Spleen (tissue), 13 donors: ENCODE measurements at places on chromosomes 13 and 19.

GRCh38 chr13:40485611-40486517 lies 180.6 kb downstream of the FOXO1 start:
- no peak for DNase-seq
- H3K4me1 ChIP-seq = peaks cover 5% of the 10 kb centered on the region
- no peaks in the 10 kb centered on the region for H3K27me3 ChIP-seq
- H3K36me3 ChIP-seq = no peaks in the 10 kb centered on the region
- peak overlapping the region; percentile 7 for H3K27ac ChIP-seq

GRCh38 chr19:35882114-35882832 lies 13.9 kb downstream of the APLP1 start:
- H3K36me3 ChIP-seq = peaks cover 4% of the 10 kb centered on the region
- H3K4me1 ChIP-seq = no peaks in the 10 kb centered on the region
- no peak overlapping the region for H3K27ac ChIP-seq
- no peak overlapping the region for H3K4me3 ChIP-seq
- DNase-seq = no peak

- no peaks in the 10 kb centered on the region for H3K4me1 ChIP-seq
- no peaks in the 10 kb centered on the region for H3K27me3 ChIP-seq
- no peak overlapping the region for H3K27ac ChIP-seq
- no peak for DNase-seq
- H3K36me3 ChIP-seq = no peaks in the 10 kb centered on the region
- H3K4me3 ChIP-seq = no peak overlapping the region
Measured at GRCh38 chr13:20430296-20430695, 95.4 kb downstream of the CRYL1 start.

DNA sequence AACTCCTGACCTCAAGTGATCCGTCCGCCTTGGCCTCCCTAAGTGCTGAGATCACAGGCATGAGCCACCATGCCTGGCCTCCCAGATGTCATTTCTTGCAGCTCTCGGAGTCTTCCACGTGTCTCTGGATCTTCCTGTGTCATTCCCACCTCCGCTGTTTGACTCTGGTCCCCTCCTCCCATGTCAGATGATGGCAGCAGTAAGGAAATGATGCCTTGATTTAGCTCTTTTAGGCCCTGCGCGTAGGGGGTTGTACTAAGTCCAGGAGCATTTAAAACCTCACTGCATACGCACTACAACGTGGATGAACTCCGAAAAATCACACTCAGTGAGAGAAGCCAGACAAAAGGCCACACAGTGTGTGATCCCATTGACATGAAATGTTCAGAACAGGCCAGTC lies 113.1 kb downstream of the GNG7 start:
- H3K27ac ChIP-seq = no peak overlapping the region
- H3K4me3 ChIP-seq = no peak overlapping the region
- H3K4me1 ChIP-seq = peaks cover 7% of the 10 kb centered on the region
- H3K27me3 ChIP-seq = no peaks in the 10 kb centered on the region
- peak; percentile 8 for DNase-seq

GRCh38 chr13:75687150-75687763 lies 51.1 kb downstream of the LMO7 start:
- no peak overlapping the region for H3K4me3 ChIP-seq
- H3K27me3 ChIP-seq = no peaks in the 10 kb centered on the region
- no peaks in the 10 kb centered on the region for H3K4me1 ChIP-seq
- H3K27ac ChIP-seq = no peak overlapping the region
- no peaks in the 10 kb centered on the region for H3K36me3 ChIP-seq

DNA sequence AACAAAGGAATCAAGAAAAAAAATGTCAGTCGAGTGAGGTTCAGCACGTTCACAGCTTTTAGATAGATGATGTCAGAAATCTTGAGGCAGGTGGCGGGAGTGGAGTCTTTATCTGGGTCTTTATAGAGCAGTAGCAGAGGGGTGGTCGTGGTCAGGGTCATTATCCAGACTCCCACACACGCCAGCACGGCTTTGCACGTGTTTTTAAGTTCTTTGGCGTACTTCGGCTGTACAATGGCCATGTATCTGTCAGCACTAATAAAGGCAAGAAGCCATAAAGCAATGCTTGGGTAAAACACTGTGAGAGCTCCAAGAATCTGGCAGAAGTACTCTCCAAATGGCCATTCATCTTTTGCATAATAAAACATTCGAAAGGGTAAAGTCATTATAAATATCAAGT lies 2.9 kb downstream of the GPR18 start:
- no peak for DNase-seq
- peaks cover 47% of the 10 kb centered on the region for H3K4me1 ChIP-seq
- no peaks in the 10 kb centered on the region for H3K27me3 ChIP-seq
- peaks cover 23% of the 10 kb centered on the region for H3K36me3 ChIP-seq
- H3K27ac ChIP-seq = peak overlapping the region; percentile 92

- DNase-seq = no peak
- H3K36me3 ChIP-seq = peaks cover 88% of the 10 kb centered on the region
- H3K4me3 ChIP-seq = no peak overlapping the region
- no peaks in the 10 kb centered on the region for H3K27me3 ChIP-seq
- no peak overlapping the region for H3K27ac ChIP-seq
- H3K4me1 ChIP-seq = no peaks in the 10 kb centered on the region
Measured at GRCh38 chr19:17052439-17052838, 22.8 kb downstream of the HAUS8 start.

DNA sequence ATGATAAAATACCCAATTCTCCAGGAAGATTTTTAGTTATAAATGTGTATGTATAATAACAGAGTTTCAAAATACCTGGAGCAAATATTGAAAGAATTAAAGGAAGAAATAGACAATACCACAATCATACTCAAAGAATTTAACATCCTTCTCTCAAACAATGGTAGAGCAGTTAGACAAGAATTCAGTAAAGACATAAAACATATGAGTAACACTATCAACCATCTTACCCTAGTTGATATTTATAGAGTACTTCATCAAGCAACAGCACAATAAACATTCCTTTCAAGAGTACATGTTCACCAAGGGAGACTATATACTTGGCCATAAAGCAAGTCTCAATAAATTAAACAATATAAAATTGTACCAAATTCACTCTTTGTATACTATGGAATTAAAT lies 108.4 kb downstream of the DLEU7 start:
- no peak overlapping the region for H3K27ac ChIP-seq
- H3K4me1 ChIP-seq = no peaks in the 10 kb centered on the region
- no peak overlapping the region for H3K4me3 ChIP-seq
- DNase-seq = no peak

DNA sequence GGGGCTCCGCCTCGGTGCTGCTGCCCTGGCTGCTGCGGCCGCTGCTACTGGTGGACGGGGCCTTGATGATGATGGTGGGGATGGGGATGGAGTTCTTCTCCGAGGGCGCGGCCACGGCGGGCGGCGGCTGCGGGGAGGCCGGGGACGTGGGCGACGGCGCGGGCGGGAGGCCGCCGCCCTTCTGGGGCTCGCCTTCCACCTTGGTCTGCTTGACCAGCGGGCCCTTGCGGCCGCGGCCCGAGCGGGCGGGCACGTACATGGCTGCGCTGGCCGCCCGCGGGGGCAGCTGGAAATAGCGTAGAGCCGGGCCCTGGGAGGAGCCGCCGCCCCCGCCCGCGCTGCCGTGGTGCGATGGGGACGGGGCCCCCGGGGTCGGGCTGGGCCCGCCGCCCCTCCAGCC lies 19.2 kb downstream of the C19orf81 start:
- H3K4me3 ChIP-seq = peak overlapping the region; percentile 21
- H3K36me3 ChIP-seq = no peaks in the 10 kb centered on the region
- no peak for DNase-seq
- no peaks in the 10 kb centered on the region for H3K4me1 ChIP-seq

DNA sequence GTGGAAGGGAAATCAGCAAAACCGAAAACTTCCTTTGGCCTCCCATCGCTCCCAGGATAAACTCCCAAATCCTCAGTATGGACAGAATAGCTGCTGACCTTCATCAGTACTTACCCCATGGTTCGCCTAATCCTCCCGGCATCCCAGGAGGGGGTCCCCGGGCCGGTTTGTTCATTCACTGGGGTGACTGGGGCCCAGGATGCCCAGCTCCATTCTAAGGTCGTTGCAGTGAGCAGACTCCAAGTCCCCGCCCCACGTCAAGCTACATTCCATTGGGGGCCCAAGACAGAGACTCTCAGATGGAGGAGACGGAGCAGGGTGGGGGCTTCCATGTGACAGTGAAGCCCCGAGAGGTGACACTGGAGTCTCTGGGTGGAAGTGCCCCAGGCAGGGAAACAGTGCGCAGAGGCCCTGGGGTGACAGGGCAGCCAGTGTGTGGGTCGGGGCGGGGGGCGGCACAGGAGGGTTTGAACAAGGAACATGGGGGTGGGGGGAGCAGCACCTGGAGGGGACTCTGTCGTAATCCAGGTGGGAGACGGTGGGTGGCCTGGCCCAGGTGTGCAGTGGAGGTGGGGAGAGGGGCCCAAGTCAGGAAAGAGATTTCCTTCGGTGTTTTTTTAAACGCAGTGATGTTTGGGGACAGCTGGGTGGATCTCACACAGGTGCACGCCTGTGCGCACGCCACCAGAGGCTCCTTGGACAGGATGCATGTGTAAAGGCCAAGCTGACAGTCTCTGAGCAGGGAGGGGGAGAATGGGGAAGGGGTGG lies 5.1 kb downstream of the SSBP4 start:
- no peak overlapping the region for H3K4me3 ChIP-seq

GRCh38 chr19:2046046-2046907 lies 4.8 kb downstream of the MKNK2 start:
- no peaks in the 10 kb centered on the region for H3K36me3 ChIP-seq
- H3K27ac ChIP-seq = peak overlapping the region; percentile 98
- H3K4me1 ChIP-seq = peaks cover 81% of the 10 kb centered on the region

DNA sequence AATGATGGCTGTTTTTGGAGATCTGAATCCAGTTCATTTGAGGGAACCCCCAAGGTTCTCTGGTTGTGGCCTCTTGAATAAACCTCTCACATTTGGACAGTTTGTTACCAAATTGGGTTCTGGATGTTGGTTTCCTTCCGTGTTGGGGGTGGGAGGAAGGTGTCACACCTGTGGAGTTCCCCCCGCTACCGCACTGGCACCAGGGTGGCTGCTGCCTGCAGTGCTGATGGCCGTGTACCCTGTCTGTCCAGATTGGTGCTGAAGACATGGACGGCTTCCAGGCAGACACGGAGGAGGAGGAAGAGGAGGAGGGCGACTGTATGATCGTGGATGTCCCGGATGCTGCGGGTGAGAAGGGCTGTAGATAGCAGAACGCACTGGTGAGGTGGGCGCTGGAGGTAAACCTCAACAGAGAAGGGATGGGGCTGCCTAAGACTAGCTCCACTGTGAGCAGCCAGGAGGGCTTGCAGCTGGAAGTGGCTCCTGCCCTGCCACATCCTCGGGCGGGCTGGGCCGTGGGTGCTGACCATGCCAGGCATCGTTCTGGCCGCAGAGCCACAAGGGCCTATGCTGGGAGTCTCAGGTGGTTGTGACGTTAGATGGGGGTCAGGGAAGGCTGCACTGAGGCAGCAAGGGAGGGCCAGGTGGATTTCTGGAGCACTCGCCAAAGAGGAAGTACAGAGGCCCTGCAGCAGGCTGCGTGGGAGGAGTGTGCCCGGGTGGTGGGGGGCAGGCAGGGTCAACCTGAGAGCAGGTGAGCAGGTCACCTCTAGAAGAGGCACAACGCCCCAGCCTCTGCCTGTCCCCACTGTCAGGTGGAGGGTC lies 15.4 kb downstream of the UBXN6 start:
- H3K4me1 ChIP-seq = peaks cover 10% of the 10 kb centered on the region
- H3K4me3 ChIP-seq = no peak overlapping the region
- H3K36me3 ChIP-seq = peaks cover 37% of the 10 kb centered on the region
- H3K27ac ChIP-seq = no peak overlapping the region
- no peak for DNase-seq
- H3K27me3 ChIP-seq = no peaks in the 10 kb centered on the region

- H3K27me3 ChIP-seq = no peaks in the 10 kb centered on the region
- DNase-seq = peak; percentile 97
- H3K4me1 ChIP-seq = peaks cover 21% of the 10 kb centered on the region
Measured at GRCh38 chr19:17747205-17748098, 3.8 kb upstream of the FCHO1 start.

- no peaks in the 10 kb centered on the region for H3K4me1 ChIP-seq
- H3K27me3 ChIP-seq = no peaks in the 10 kb centered on the region
- DNase-seq = no peak
- H3K27ac ChIP-seq = no peak overlapping the region
- H3K36me3 ChIP-seq = peaks cover 32% of the 10 kb centered on the region
Measured at GRCh38 chr19:38073841-38074685, 150.0 kb downstream of the DPF1 start.

- no peaks in the 10 kb centered on the region for H3K4me1 ChIP-seq
- H3K4me3 ChIP-seq = no peak overlapping the region
- DNase-seq = no peak
- no peaks in the 10 kb centered on the region for H3K27me3 ChIP-seq
- H3K36me3 ChIP-seq = peaks cover 70% of the 10 kb centered on the region
- no peak overlapping the region for H3K27ac ChIP-seq
Measured at GRCh38 chr19:34471906-34472700, 9.5 kb upstream of the WTIP start.

DNA sequence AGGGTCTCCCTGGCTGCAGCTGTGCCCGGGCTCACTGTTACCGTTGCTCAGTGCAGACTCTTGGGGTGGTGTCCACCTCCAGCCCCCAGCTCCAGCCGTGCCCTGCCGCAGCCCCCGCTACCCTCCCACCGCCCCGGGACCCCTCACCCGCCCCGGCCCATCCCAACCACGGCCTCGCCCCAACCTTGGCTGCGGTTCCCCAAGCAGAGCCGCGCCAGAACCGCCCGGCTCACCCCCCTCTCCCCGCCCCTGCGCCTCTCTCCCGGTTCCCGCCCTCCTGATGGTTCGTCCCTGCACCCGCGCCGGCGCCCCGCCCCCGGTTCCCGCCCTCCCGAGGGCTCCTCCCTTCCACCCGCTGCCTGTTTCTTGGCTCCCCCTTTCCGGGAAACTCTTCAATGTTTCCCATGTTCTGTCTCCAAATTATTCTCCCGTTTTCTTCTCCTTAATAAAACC lies 40.3 kb downstream of the ANKRD10 start:
- peak overlapping the region; percentile 28 for H3K4me3 ChIP-seq
- peaks cover 4% of the 10 kb centered on the region for H3K4me1 ChIP-seq
- H3K27me3 ChIP-seq = no peaks in the 10 kb centered on the region
- H3K36me3 ChIP-seq = no peaks in the 10 kb centered on the region
- no peak overlapping the region for H3K27ac ChIP-seq

- H3K27me3 ChIP-seq = peaks cover 10% of the 10 kb centered on the region
- peak overlapping the region; percentile 80 for H3K27ac ChIP-seq
- no peaks in the 10 kb centered on the region for H3K36me3 ChIP-seq
- no peak for DNase-seq
Measured at GRCh38 chr19:35431145-35431807, 16.8 kb upstream of the FFAR2 start.

- peaks cover 20% of the 10 kb centered on the region for H3K4me1 ChIP-seq
- H3K27ac ChIP-seq = no peak overlapping the region
- no peaks in the 10 kb centered on the region for H3K36me3 ChIP-seq
- H3K27me3 ChIP-seq = no peaks in the 10 kb centered on the region
Measured at GRCh38 chr13:73228546-73228945, 169.7 kb downstream of the KLF5 start.

- H3K27me3 ChIP-seq = peaks cover 10% of the 10 kb centered on the region
- no peaks in the 10 kb centered on the region for H3K36me3 ChIP-seq
- H3K4me3 ChIP-seq = no peak overlapping the region
- no peaks in the 10 kb centered on the region for H3K4me1 ChIP-seq
- no peak for DNase-seq
Measured at GRCh38 chr19:15923702-15924101, 10.6 kb downstream of the CYP4F11 start.

DNA sequence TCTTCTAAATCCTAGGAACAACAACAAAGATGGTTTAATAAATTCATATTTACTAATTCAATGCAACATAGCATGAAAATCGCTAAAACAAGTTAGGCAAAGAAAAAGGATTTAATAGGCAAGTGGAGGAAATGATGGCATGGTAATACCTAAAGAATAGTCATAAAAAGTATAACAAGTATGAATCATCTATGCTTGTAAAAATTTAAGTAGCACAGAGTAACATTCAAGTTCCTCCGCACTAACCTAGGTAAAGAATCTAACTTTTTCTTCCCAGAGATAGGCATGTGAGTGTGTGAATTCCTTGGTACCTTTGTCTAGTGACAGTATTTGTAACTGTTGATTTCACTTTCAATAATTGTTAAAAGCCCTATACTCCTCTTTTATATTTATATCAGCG lies 42.6 kb downstream of the RCBTB2 start:
- no peak for DNase-seq
- H3K27ac ChIP-seq = peak overlapping the region; percentile 89
- no peaks in the 10 kb centered on the region for H3K27me3 ChIP-seq
- no peaks in the 10 kb centered on the region for H3K36me3 ChIP-seq
